ENCODE measurements at places on chromosomes 1 and 21.

- DNase-seq, result peak; percentile 55
Observed at GRCh38 chr1:3618881-3619671, 5.7 kb upstream of the TPRG1L start.

- no peak for DNase-seq
Observed at GRCh38 chr1:110477041-110477440, 26.1 kb downstream of the PROK1 start.

GRCh38 chr1:201482755-201483154 is 13.8 kb upstream of the PHLDA3 start:
- DNase-seq, result no peak

GRCh38 chr21:43808367-43808766 is 19.0 kb downstream of the RRP1 start:
- DNase-seq, result no peak

DNA sequence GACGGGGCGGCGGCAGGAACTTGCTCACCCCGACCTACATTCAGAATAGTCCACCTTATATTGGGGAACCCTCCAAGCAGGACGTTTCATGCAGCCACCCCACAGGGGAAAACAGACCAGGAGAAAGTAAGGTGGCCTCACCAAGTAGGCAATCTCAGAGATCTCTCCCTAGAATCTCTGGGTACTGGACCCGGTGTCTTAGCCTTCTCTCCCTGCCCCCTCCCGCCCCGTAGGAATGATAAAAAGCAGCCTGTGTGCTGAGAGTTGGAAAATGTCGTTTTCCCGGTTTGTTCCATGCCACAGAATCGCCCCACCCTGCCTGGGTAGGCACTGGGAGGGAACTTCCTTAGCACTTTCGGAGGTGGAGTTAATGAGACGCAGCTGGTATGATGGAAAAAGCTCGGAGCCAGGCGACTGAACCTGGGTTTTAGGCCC is 789 bp upstream of the PTPN14 start:
- no peak for DNase-seq

DNA sequence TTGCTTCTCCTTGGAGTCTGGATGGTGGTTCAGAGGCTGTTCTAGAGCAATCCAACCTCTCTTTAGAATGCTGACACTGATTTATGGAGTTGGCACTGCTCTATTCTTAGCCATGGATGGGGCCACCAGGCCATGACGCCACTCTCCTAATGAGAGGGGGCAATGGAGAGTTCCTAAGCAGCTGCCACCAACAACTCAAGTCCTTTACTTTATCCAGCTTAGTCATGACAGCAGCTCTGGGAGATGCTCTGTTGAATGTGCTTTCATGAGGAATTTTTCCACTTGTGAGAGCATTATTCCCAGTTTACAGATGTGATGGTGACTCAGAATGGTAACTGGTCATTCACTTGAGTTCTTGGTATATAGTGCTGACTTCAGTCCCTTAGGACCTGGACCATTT is 366.3 kb downstream of the HHAT start:
- no peak for DNase-seq

DNA sequence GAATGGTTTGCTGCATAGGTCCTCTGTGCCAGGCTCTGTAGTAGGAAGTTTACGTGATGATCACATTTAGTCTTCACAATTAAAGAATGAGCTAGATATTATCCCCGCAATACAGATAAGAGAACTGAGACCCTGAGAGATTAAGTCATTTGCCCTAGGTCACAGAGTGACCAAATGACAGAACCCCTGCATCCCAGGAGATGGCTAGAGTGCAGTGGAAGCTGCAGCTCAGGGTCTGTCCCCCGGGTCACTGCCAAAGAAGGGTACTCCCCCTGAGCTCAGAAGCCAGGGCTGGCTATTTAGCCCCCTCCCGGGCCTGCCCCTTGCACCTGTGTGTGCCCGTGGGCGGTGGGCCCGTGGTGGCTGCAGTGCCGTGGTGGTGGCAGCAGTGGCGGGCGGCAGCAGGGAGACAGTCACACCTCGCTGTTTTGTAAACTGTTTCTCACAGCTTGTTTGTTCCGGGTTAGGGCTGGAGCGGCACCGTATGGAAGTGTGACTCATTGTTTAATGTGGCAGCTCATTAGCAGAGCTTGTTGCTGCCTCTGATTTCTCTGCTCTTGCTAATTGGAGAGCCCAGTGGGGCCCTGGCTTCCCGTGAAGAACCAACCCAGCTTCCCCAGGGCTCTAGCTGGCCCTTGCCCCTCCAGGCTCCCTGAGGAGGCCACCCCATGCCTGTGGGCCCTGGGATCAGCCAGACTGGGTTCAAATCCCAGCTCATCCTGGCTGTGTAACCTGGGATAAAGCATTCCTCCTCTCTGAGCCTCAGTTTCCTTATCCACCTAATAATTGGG is 19.3 kb upstream of the FOXO6 start:
- DNase-seq, result no peak

DNA sequence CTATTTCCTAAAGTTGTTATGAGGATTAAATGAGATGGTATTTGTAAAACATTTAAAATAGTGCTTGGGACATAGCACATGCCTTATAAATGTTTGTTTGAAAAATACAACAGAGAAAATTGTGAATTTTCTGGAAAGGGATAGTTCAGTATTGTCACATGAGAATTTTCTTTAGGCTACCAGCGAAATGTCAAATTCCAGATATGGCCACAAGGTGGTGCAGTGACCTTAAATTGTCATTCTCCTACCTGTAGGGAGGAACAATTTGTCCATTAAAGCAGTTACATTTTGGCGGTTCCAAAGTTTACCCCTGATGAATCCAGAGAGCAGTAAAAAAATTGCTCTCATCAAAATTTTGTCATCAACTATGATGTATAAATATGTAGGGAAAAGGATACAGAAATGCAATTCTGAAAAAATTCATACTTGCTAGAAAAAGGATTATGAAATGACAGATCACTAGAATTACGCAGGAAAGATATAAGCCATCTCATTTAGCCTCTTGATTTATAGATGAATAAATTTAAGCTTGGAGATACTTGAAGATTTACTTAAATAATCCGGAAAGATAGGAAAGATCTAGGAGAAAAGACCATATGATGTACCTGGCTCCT is 50.2 kb upstream of the TSHB start:
- DNase-seq, result peak; percentile 34

DNA sequence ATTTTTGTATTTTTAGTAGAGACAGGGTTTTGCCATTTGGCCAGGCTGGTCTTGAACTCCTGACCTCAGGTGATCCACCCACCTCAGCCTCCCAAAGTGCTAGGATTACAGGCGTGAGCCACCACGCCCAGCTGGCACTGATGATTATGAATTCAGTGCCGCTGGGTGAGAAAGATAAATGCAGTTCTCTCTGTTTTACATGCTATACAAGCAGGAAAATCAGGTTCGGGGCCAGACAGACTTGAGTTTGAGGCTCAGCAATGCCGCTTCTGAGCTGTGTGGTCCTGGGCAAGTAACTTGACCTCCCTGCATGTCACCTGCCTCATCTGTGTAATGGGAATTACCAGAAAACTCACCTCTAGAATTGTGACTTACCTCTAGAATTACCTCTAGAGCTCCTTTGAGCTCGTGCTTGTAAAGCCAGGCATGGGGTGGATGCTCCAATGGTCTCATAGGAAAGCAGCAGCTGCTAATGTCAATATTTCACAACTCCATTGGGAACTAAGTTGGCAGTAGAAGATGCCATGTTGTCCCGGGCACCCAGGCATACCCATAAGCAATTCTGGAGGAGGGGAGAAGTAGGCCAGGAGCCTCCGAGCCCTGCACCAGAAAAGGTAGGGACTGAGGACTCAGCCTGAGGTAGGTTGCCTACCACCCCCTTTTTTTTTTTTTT is 119.8 kb upstream of the SLC25A33 start:
- DNase-seq, result no peak

GRCh38 chr1:66945316-66945715 is 20.5 kb downstream of the MIER1 start:
- DNase-seq, result no peak

DNA sequence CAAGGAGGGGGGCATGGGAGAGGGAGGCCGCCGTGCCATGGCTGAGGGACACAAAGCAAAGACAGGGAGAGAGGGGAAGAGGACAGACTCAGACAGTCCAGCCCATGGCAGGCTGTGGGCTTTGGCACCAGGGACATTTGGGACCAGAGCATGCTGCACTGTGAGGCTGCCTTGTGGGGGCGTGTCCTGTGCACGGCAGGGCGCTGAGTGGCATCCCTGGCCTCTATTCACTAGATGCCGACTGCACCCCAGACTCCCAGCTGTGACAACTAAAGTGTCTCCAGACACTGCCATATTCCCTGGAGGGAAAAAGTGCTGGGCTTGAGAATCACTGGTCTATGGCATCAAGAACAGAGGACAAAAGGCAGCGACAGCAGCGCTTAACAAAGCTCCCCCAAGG is 18.6 kb upstream of the PRDM15 start:
- DNase-seq, result no peak

DNA sequence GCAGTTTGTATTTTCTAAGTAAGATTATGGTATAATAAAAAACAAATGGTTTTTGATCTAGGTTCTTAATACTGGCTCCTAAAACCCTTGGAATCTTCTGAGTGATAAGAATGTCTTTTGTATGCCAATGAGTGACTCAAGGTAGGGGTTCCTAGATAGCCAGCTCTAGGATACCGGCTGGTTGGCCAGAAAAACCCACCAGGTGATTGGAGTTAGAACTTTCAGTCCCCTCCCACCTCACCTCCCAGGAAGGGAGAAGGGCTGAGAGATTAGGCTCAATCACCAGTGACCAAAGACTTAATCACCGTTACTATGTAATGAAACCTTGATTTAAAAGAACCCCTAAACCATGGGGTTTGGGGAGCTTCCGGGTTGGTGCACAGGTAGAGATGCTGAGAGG is 8.7 kb upstream of the BRDT start:
- DNase-seq, result no peak

- no peak for DNase-seq
Observed at GRCh38 chr1:3172431-3173380, 103.7 kb downstream of the PRDM16 start.
